ENCODE measurements at places on chromosomes 5 and 9. TPM values are rescaled to one million over a fixed set of nuclear protein-coding genes. Genes with fewer than 3 reads are reported as not detected.

The GMCL2 gene
- not detected for total RNA-seq

The DND1 gene
- 3.5 TPM for total RNA-seq

The TEX48 gene
- total RNA-seq = 0.68 TPM

The TRPM6 gene
- 0.05 TPM for total RNA-seq

The UBE2QL1 gene
- total RNA-seq = 0.67 TPM

The IFNK gene
- not detected for total RNA-seq

The KCNN2 gene
- not detected for total RNA-seq

The TSLP gene
- total RNA-seq = 0.87 TPM

The PTPRD gene
- 1.5 TPM for total RNA-seq

DNA sequence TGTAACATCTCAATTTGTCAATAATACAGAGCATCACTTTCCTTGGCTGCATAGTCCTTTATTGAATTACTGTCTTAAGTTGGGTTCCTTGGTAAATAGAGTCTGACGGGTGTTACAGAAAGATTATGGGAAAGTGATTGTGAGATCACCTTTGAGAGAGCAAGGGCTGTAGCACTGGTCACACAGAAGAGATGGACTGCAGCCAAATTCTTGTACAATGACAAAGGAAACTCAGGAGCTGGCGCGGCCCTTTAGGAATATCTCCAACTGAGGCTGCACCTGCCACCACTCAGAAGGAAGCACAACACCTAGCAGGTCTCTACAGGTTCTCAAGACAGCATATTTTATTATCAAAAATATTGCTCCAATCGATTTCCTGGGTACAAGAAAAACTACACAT lies 350.0 kb upstream of the ISL1 start:
- DNase-seq = no peak

- no peak for DNase-seq
These were observed 69.7 kb downstream of the EFNA5 start for GRCh38 chr5:107601076-107601475.

DNA sequence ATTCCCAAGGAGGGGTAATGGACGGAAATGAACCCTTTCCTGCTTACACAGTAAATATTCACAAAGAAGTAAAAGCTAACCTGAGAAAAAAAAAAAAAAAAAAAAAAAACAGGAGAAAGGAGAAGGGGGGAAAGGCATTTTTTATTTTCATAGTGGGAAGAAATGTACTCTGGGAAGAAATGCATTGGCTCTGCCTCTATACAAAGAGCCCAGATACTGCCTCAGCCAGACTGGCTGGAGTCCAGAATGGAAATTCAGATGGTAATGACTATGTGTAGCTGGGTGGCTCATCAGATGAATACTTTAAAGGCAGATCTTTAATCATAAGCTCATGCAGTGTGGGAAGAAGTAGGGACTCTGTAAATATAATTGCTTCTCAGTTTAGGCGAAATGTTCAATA lies 124.9 kb upstream of the ZNF608 start:
- no peak for DNase-seq

DNA sequence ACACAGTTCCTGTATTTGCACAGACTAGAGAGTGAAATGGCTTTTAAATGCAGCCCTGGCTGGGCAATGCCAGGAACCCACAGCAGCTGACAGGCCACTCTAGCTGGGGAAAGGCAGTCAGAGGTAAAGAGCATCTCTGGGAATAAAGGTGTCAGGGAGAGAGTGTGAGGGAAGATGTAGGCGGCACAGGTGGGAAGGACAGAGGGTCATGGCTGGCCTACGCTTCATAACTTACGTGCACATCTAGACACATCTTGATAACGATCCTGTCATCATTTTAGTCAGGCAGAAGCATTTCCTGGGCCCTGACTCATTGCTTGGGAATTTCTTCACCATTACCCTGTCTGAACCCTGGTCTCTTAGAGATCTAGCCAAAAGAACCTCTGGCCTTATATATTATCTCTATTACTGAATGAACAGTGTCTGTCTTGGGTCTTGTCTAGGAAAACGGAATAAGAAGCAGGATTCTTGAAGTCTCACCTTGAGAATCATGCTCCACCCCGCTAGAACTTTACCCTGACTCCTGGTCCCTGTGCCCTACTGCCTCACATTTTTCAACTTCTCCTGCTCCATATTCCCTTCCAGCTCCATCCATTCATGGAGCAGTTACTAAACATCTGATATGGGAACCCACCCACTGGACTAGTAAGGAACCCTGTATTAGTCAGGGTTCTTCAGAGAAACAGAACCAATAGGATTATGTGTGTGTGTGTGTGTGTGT lies 106.4 kb upstream of the ELL2 start:
- DNase-seq = no peak

DNA sequence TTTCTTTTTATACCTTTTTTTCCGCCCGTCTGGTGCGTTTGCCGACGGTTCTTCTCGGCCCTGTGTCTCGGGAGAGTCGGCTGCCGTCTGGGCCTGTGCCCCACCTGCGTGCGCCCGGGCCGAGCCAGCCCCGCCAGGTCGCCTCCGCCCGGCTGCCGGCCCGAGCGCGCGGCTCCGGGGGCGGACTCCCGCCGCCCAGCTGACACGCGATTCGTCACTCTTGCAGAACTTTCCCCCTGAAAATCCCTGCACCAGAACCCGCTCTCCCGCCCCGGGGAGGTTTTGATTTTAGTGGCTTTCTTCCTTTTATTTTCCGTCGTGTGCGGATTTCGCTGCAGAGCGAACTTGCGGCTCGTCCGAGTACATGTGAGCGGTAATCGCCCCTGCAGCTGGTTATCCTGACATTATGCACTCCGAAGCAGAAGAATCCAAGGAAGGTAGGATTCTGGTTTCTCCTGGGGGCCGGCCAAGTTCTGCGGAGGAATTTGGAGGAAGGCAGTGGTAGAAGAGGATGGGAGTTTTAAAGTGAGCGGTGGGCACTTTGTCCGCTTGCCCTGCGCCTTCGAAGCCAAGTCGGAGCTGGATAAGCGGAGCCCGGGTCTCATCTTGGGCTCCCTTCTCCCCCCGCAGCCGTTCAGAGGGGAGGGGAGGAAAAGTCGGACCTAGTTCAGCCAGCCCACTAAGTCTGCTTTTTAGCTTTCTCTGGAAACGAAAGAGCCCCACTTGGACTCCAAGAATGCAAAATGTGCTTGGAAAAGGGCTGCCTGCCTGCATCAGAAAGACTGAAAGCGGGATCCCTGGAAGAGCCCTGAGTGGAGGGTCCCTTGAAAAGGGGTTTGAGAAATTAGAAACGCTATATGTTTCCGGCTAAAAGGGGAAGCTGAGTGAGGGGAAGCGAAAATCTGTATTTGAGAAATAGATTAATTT lies at the start of gene TNFAIP8:
Gene TNFAIP8 (plus strand): TSS at position 335 of the 927 bp plus-strand sequence. CDS start 72 bp downstream, at position 407.
- peak; percentile 46 for DNase-seq

- no peak for DNase-seq
These were observed 1466.0 kb upstream of the C9orf72 start for GRCh38 chr9:29039258-29039657.

DNA sequence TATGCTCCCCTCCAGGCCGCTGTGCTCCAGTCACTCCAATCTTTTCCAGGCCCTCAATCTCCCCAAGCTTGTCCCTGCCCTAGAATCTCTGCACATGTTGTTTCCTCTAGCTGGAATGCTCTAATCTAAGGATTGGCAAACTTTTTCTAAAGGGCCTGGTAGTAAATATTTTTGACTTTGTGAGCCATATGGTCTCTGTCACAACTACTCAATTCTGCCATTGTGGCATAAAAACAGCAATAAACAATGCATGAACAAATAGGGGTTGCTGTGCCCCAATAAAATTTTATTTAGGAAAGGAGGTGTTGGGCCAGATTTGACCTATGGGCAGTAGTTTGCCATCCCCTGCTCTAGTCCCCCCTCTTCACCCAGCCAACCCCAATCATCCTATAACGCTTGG lies 150.5 kb upstream of the LRRTM2 start:
- no peak for DNase-seq

- peak; percentile 41 for DNase-seq
These were observed 14.4 kb upstream of the AMACR start for GRCh38 chr5:34022121-34022705.

DNA sequence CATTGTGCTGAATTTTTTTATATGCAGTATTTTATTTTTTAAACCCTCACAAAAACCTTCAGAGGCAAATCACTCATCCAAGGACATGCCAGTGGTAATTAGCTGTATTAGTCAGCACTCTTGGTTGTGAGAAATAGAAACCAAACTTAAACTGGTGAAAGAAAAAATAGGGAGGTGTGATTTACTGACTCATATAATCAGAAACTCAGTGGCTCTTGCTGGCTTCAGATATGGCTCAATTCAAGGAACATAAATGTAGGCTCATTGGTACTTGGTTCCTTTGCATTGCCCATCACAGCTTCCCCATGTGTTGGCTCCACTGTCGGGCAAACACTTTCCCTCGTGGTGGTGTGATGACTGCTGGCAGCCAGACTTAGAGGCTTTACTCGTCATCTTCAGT lies 497.2 kb downstream of the MAT2B start:
- no peak for DNase-seq

DNA sequence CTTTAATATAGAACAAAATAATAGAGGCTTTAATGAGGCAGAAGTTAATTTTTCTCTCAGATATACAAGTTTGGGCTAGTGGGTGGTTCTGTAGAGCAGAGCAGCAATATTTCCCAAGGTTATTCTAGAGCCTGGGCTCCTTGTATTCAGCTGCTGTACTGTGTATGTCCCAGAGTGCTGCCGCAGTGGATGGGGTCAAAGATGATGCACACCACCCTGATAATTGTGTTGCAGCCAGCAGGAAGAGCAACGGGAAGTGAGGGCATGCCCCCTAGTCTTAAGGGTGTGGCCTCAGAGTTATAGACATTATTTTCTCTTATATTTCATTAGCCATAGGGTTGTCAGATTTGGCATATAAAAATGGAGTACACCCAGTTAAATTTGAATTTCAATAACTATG lies 23.9 kb upstream of the KIF4B start:
- no peak for DNase-seq

- no peak for DNase-seq
These were observed 241.5 kb downstream of the PAPPA start for GRCh38 chr9:116394894-116395698.

- DNase-seq = no peak
These were observed 382.8 kb upstream of the ZNF608 start for GRCh38 chr5:125129151-125129806.

DNA sequence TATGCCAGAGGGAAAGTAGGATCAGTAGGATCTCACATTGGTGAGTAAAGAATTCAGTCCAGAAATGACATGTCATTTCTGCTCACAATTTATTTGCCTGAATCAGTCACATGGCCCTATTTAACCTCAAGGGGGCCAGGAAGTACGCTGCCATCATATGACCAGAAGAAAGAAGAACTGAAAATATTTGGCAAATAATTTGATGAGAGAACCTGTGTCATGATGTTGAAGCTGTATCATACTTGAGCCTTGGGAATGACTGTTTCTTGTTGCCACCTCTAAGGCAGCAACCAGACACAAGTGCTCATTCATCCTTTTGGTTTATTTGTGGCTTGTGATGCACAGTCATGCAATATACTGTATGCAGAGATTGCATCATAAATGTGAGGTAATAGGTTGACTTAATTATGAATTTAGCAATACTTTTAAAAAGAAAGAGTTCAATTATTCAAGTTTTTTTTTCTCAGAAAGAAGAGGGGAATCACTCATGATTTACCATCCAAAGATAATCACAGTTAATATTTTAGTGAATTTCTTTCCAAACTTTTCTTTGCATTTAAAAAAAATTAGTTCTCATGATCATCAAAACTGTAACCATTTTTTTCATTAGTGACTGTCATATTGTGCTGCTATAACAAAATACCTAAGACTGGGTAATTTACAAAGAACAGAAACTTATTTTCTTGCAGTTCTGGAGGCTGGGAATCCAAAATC lies 8.2 kb upstream of the ZFYVE16 start:
- DNase-seq = no peak

GRCh38 chr5:154937186-154937717 lies 759 bp downstream of the GEMIN5 start:
- no peak for DNase-seq

- DNase-seq = no peak
These were observed 3.3 kb upstream of the CDC20B start for GRCh38 chr5:55176176-55176818.

- no peak for DNase-seq
These were observed 4.5 kb downstream of the ST6GALNAC4 start for GRCh38 chr9:127912296-127912695.

DNA sequence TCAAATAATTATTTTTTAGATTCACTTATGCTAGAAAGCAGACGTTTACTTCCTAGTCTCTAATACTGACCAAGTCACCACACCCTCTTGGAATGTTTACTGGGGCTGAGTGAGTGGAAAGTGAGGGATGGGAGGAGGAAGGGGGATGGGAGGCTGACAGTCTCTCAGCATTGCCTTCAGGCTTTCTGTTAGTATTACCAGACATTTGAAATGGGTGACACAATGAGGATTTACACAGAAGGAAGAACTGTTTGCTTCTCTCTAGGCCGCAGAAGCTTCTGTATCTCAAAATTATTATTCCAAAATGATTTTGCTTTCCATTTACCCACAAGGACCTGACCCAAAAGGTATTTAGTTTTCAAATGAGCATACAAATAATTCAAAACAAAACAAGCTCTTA lies 232.8 kb upstream of the ZNF608 start:
- DNase-seq = no peak

GRCh38 chr5:8720506-8720905 lies 825.4 kb downstream of the SEMA5A start:
- DNase-seq = no peak

DNA sequence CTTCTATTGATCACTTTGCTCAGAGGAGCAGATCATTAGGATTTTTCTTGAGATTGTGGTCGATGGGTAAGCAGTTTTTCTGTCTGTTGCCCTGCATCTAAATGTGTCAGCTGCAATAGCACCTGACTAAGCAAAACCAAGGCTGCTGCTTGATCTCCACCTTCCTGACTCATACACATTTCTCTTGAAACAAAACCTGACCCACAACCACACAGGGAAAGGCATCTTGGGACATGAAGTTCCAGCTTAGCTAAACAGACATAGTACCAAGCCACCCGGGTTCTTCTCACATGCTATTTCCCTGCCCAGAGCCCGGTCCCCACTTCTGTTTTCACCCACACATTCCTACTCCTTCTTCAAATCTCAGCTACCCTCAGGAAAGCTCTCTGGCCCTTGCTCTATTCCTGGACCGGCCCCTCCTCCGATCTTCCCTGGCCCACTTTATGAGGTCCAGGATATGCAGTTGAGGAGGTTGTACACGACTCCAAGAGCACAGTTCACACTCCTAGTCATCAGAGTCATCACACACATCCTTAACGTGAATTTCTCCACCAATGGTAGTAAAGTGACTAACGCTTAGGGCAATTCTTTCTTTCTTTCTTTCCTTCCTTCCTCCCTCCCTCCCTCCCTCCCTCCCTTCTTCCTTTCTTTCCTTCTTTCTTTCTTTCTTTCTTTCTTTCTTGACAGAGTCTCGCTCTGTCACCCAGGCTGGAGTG lies 16.0 kb upstream of the ZBTB43 start:
- no peak for DNase-seq
